ENCODE measurements at places on chromosomes 2 and 18. TPM values are rescaled to one million over a fixed set of nuclear protein-coding genes. Genes with fewer than 3 reads are reported as not detected.

GRCh38 chr18:23135550-23136325 lies 453 bp downstream of the CABLES1 start:
- no peaks in the 10 kb centered on the region for H3K36me3 ChIP-seq
- no peaks in the 10 kb centered on the region for H3K27me3 ChIP-seq
- peak overlapping the region; percentile 76 for H3K4me3 ChIP-seq
- peaks cover 12% of the 10 kb centered on the region for H3K4me1 ChIP-seq
- DNase-seq, result peak; percentile 75
- H3K27ac ChIP-seq, result no peak overlapping the region

- H3K36me3 ChIP-seq, result no peaks in the 10 kb centered on the region
- peak overlapping the region; percentile 74 for H3K27ac ChIP-seq
- peak overlapping the region; percentile 72 for H3K4me3 ChIP-seq
- peaks cover 14% of the 10 kb centered on the region for H3K4me1 ChIP-seq
- H3K27me3 ChIP-seq, result no peaks in the 10 kb centered on the region
Measured at GRCh38 chr2:219161097-219161496, 482 bp upstream of the NHEJ1 start.

The ACADL gene
- total RNA-seq, result not detected

The CNGA3 gene
- total RNA-seq, result 0.51 TPM

DNA sequence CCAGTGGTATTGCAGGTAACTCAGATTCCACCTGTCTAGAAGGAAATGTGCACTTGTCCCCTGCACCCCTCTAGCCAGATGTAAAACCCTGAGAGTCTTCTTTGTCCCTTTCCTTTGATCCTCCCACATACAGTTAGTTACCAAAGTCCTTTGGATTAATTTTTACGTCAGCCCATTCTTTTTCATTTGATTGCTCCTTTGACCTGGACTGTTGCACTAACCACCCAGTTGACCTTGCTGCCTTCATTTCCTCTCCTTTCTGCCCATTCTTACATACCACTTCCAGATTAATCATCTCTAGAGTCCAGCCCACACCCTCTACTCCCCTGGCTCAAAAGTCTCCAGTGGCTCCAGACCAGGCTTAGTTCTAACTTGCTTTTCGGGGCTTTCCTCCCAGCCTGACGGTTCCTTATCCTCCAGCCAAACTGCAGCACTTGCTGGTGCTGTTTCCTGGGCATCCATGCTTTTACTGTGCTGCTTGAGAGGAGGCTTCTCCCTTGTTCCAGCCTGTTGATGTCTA lies 99.3 kb downstream of the SPTBN1 start:
- no peak overlapping the region for H3K27ac ChIP-seq
- peaks cover 46% of the 10 kb centered on the region for H3K4me1 ChIP-seq
- no peaks in the 10 kb centered on the region for H3K36me3 ChIP-seq

The GYPC gene
- total RNA-seq, result 42.6 TPM

DNA sequence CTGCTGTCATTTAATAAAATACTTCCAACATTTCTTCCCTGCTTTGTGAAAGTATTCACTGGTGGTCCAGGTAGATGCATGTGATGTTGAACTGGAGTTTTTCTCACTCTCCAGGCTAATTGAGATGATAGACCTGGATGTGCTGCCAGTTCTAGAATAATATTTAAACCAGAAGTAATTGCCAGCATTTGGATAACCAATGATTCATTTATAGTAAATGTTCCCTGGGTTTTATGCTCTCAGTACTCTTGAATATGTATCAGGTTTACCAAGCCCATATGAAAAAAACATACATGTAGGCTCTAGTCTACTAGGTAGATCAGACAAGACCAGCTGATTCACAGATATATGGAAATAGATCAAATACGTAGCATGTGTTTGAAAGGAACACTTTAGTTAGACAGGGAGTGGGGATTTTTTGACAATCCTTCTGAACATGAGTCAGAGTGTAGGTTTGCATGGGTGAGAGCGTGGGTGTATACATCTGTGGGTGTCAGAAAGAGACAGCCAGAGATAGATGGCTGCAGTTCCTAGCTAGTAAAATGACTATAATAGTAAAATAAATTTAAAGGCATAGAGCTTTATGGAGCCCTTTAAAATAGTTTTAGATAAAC lies 115.1 kb downstream of the NAB1 start:
- peaks cover 25% of the 10 kb centered on the region for H3K4me1 ChIP-seq
- no peak for DNase-seq
- no peak overlapping the region for H3K27ac ChIP-seq
- no peaks in the 10 kb centered on the region for H3K27me3 ChIP-seq
- no peaks in the 10 kb centered on the region for H3K36me3 ChIP-seq

The CAPN10 gene
- 13.3 TPM for total RNA-seq

- H3K4me1 ChIP-seq, result peaks cover 12% of the 10 kb centered on the region
- no peak for DNase-seq
- H3K27me3 ChIP-seq, result no peaks in the 10 kb centered on the region
- H3K36me3 ChIP-seq, result no peaks in the 10 kb centered on the region
- H3K27ac ChIP-seq, result no peak overlapping the region
Measured at GRCh38 chr2:71824436-71824835, 323.2 kb downstream of the CYP26B1 start.

DNA sequence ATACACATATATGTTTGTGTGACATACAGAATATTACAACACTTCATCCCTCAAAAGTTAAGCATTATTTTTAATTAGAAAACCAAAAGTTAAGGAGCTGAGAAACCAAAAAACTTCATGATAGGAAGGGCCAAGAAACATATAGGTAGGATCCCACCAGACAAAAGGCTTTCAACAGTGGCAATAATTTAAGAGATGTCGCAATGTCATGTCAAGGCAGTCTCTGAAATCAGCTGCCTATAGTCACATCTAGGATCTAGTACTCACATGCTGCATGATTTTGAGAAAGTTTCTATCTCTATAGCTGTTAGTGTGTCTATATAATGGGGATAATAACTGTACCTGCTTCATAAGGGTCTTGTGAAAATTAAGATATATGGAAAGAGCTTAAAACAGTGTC lies 72.7 kb downstream of the SPIRE1 start:
- H3K27me3 ChIP-seq, result no peaks in the 10 kb centered on the region
- no peak overlapping the region for H3K4me3 ChIP-seq
- H3K4me1 ChIP-seq, result no peaks in the 10 kb centered on the region
- H3K27ac ChIP-seq, result no peak overlapping the region

DNA sequence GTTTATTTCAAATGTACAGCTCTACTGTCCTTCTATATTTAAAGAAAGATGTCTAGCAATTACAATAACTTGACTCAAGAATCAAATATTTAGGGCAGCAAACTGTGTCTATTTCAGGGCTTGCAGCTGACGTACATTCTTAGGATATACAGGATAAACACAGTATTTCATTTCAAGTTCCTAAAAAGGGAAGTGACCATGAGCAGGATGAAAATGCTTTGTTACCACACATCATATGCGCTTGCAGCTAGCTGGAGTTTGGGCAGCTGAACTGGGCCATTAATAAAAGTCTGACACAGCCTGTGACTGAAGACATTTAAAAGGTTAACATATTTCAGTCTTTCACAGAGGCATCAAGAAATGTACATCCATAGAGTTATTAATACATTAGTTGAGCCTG lies 264.6 kb upstream of the TRIB2 start:
- no peak overlapping the region for H3K27ac ChIP-seq
- no peaks in the 10 kb centered on the region for H3K27me3 ChIP-seq
- DNase-seq, result no peak
- no peaks in the 10 kb centered on the region for H3K36me3 ChIP-seq
- no peak overlapping the region for H3K4me3 ChIP-seq

The NDUFV2 gene
- total RNA-seq, result 80.7 TPM

DNA sequence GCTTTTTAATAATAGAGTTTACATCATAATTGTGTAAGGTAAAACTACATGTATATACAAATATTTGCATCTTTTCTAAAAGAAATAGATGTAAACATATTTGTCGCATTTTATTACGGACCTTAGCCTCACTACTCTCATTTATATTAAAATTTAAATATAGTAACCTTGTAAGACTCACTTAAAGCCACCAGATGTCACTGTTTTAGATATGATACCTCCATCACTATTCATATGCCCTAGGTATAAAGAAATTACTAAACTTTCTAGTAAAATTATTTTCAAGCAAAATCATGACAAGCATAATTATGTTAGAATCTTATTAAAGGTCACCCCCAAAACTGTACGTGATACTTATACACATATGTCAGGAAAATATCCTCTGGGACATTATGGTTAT lies 674.3 kb upstream of the REG3G start:
- no peaks in the 10 kb centered on the region for H3K4me1 ChIP-seq
- no peak overlapping the region for H3K4me3 ChIP-seq
- H3K27me3 ChIP-seq, result no peaks in the 10 kb centered on the region
- no peaks in the 10 kb centered on the region for H3K36me3 ChIP-seq
- no peak overlapping the region for H3K27ac ChIP-seq
- peak; percentile 30 for DNase-seq

The TDRD15 gene
- not detected for total RNA-seq

- peaks cover 16% of the 10 kb centered on the region for H3K36me3 ChIP-seq
- H3K27ac ChIP-seq, result no peak overlapping the region
- H3K4me1 ChIP-seq, result peaks cover 12% of the 10 kb centered on the region
- DNase-seq, result no peak
- no peaks in the 10 kb centered on the region for H3K27me3 ChIP-seq
Measured at GRCh38 chr2:118842661-118843482, 4.6 kb downstream of the EN1 start.

The GREB1L gene
- total RNA-seq, result 3.0 TPM

The LYPD6B gene
- 3.9 TPM for total RNA-seq

The EVX2 gene
- total RNA-seq, result not detected

GRCh38 chr2:193868833-193869232 lies 1674.1 kb upstream of the TMEFF2 start:
- H3K4me1 ChIP-seq, result no peaks in the 10 kb centered on the region
- no peak overlapping the region for H3K27ac ChIP-seq
- H3K4me3 ChIP-seq, result no peak overlapping the region
- H3K27me3 ChIP-seq, result no peaks in the 10 kb centered on the region

DNA sequence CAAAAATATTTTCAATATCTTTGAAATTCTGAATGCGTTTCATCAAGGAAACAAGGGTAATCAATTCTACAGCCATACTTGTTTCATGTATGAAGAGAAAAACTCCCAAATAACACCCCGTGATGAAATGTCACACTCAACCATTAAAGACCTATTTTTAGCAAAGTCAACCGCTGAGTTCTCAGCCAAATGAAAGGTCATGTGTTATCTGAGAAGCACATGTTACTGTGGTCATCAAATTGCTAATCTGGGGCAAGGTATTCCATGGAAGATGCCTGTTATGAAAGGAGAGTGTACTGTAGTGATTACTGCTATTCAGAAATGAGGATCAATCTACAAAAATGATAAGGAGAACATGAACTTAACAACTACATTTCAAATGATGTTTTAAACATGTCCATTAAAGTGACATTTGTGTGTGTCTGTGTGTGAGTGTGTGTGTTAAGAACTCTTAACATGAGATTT lies 126.7 kb downstream of the BCL2 start:
- H3K4me3 ChIP-seq, result no peak overlapping the region
- no peaks in the 10 kb centered on the region for H3K36me3 ChIP-seq
- no peak for DNase-seq
- no peaks in the 10 kb centered on the region for H3K4me1 ChIP-seq
- H3K27ac ChIP-seq, result no peak overlapping the region

- peaks cover 66% of the 10 kb centered on the region for H3K4me1 ChIP-seq
- no peaks in the 10 kb centered on the region for H3K36me3 ChIP-seq
- peak overlapping the region; percentile 62 for H3K27ac ChIP-seq
- no peaks in the 10 kb centered on the region for H3K27me3 ChIP-seq
- peak; percentile 78 for DNase-seq
Measured at GRCh38 chr2:37583867-37584266, 87.6 kb downstream of the CDC42EP3 start.

DNA sequence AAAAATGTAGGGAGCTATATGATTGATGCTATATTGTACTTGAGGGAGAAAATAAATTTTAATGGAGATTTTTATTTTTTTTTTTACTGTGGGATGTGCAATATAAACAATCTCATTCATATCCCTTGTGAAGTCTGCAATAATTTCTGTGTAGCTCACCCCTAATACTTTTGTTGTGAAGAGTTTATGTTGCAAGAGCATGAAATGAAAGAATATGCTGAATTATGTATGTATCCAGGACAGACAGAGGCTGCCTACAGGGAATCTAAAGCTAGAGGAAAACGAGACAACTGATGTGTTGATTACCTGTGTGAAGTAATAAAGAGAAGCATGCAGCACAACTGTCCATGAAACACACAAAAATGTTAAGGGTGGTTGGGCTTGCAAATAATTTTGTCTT lies 643.3 kb downstream of the DCDC2C start:
- no peak overlapping the region for H3K27ac ChIP-seq
- DNase-seq, result no peak
- H3K27me3 ChIP-seq, result no peaks in the 10 kb centered on the region
- no peak overlapping the region for H3K4me3 ChIP-seq

- H3K4me1 ChIP-seq, result no peaks in the 10 kb centered on the region
- DNase-seq, result peak; percentile 5
- no peak overlapping the region for H3K27ac ChIP-seq
- H3K36me3 ChIP-seq, result no peaks in the 10 kb centered on the region
Measured at GRCh38 chr18:33495278-33495677, 54.8 kb upstream of the CCDC178 start.

The PSMD14 gene
- total RNA-seq, result 94.4 TPM

The CTNNA2 gene
- total RNA-seq, result not detected

DNA sequence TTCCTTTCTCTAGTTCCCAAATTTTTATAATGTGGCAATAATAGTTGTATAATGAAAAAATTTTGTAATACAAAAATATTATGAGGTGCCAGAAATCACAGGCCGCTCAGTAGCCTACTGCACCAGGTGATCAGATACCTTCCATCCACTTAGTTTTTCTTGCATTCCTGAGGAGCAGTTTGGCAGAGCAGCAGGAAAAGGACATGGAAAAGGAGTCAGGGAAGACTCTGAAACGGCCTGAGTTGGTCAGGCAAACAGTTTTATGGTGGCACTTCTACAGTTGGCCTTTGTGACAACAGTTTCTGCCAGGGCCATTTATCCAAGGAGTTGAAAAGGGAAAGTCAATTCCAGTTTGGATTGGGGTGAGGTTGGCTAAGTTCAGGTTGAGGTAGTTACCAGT lies 165.4 kb upstream of the ALPP start:
- DNase-seq, result no peak
- H3K27me3 ChIP-seq, result no peaks in the 10 kb centered on the region
- no peaks in the 10 kb centered on the region for H3K4me1 ChIP-seq
- no peak overlapping the region for H3K4me3 ChIP-seq
- H3K27ac ChIP-seq, result no peak overlapping the region

The TUBA4B gene
- total RNA-seq, result not detected

DNA sequence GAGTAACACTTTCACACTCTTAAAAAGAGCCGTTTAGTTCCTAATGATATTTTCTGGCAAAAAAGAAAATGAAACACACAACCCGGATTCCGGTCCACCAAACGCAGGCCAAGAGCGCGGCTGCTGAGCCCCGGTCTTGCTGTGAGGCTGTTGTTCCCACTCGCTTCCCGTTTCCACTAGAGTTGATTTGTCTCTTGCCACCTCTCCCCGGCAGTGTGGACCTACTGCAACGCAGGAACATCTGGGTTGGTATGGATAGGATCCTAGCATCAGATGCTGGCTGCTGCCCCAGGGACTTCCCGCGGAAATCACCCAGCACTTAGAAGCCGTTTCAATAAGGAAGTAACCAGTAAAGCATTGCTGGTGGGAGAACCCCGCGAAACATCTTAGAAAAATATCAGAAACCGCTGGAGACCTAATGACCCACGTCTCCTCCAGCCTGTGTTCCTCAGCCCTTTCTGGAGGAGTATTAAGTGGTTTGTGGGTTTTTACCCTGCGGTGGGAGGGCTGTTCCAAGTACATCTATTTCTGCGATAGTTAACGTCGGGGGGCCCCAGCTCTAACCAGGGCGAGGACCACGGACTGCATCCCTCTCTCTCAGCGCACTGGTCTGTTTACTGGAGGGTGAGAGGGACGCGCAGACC lies 939 bp downstream of the DOCK10 start:
- H3K4me1 ChIP-seq, result peaks cover 17% of the 10 kb centered on the region
- peak overlapping the region; percentile 50 for H3K27ac ChIP-seq
- peak; percentile 67 for DNase-seq
- H3K4me3 ChIP-seq, result peak overlapping the region; percentile 85
- H3K27me3 ChIP-seq, result no peaks in the 10 kb centered on the region
- H3K36me3 ChIP-seq, result no peaks in the 10 kb centered on the region
